ENCODE measurements at places on chromosomes 11 and 22.

DNA sequence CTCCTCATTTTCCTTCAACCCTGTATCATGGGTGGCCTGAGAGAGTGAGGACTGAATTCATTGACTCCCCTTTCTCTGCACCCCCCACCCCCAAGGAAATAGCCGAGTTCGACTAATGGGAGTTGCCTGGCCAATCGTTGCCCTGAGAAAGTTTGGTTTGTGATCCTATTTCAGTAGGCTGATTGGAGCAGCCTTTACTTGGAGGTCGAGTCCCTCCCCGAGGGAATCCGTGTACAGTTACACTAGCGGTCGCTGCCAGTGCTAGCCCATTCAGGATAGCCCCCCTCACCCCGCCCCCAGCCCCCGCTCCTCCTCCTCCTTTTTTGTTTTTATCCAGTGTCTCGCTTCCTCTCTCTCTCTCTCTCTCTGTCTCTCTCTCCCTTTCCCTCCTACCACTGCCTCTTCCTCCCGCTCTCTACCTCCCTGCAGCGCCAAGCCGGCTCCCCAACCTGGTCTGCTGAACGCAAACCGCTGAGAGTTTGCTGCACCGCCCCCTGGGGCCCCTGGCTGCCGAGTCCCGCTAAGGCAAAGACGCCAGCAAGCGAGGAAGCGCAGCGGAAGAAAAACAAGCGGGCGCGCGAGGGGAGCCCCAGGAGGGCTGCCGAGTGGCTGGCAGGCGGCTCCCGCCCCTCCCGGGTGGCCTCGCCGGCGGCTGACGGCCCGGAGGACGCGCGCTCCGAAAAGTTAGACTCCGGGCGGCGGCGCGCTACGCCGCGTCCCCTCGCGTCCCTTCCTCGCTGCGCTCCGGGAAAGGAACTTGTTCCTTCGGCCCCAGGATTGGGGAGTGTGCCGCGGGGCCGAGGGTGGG is at the start of gene GRAMD1B:
Gene GRAMD1B, plus strand, starts transcription at position 357 of the 808 bp plus-strand sequence. CDS start 524 bp downstream, outside the sequence.
- peak; percentile 46 for DNase-seq

DNA sequence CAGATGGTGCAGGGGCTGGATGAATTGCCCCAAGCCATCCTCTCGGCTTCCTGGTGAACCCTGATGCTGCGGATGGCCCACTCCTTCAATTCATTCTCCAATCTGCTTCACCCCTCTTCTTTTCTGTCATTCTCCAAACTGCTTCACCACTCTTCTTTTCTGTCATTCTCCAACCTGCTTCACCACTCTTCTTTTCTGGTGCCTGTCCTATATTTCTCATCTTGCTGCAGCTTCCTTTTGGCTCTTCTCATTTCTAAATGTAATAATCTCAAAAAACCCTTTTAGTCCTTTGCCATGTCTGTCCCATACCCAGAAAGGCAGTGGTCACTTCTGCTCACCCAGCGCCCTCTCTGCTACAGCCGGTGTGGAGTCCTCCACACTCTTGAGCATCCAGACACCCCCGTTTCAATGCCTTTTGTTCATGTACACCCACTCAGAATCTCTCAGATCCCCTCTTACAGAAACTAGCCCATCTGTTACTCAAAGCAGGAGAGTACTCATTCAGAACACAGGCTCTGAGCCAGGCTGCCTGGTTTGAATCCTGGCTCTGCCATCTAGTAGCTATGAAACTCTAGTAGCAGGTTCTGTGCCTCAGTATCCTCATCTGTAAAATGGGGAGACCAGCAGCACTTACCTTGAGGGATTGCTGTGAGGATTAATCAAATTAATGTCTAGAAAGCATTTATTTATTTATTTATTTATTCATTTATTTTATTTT is 14.9 kb downstream of the SERPIND1 start:
- no peak for DNase-seq

DNA sequence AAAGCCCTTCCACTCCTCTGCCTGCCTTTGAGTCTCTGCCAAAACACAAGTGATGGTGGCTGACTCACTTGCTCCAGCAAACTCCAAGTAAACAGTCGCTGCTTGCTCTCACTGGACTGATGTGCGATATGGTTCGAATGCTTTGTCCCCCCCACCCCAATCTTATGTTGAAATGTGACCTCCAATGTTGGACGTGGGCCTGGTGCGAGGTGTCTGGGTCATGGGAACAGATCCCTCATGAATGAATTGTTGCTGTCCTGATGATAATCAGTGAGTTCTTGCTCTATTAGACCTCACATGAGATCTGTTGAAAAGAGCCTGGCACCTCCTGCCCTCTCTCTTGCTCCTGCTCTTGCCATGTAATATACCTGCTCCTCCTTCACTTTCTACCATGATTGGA is 747.9 kb downstream of the OPCML start:
- DNase-seq = no peak

DNA sequence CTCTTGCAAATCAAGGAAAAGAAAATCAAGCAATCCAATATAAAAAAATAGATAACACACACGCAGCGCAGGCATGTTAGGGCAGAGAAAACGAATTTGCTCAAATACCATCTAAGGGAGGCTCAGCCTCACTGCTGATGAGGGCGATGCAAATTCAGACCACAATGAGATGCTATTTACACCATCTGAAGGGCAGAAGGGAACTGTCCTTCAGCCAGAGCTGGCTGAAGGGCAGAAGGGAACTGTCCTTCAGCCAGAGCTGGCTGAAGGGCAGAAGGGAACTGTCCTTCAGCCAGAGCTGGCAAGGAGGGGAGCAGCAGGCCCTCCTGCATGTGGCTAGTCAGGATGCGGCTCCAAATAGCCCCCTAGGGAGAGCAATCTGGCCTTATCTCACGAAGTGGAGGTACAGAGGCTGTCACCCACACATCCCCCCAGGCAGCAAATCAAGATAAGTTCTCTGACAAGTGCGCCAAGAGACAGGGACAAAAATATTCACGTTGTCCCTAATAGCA is 7.6 kb upstream of the SLC39A13 start:
- DNase-seq = no peak

DNA sequence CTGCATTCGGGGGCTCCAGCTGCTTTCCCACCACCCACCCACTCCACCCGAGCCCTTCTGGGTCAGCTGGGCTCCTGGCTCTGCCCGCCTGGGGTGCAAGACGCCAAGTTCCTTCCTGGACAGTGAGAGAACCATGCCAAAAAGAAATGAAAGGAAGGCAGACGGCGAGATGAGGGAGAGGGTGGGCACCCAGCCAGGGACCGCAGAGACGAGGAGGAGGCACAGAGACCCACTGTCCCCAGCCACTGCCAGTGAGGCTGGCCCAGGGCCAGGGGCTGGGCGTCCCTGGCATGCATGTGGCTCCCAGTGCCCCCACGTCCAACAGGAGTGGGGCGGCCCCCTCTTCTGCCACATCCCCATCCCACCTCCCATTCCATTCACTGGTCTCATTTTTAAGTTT is 10.8 kb upstream of the CD81 start:
- no peak for DNase-seq

DNA sequence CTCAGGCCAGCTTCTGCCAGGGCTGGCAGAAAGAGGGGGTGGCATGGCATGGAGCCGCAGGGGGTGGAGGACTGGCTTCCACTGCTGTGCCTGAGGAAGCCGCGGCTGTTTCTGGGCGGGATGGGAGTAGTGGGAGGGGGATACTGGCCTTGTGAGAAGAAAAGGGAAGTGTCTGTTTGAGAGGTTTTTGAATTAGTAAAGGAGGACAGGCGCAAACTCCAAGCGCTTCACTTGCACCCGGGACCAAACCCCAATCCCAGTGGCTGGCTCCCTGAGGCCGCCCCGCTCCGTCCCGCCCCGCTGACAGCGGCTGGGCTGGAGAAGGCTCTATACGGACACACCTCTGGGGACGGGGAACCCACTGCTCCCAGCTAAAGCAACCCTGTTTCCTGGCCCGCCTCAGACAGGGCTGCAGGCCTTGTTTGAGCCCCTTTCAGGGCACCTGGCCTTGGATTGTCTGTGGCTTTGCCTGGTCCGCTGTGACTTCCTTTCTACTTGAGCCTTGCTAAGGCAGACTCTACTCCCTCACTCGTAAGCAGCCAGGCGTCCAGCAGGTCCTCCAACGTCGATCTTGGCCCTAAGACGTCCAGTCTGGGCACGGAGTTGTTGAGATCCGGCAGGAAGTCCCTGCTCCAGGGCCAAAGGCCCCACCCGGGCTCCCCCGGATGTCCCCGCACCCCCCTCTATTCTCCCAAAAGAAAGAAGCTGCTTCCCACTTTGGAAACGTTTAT is 2.2 kb downstream of the APOA1 start:
- no peak for DNase-seq

- no peak for DNase-seq
Observed at GRCh38 chr11:83601914-83602527, 315.9 kb upstream of the CCDC90B start.

- DNase-seq = no peak
Observed at GRCh38 chr22:49956914-49957825, 3.4 kb upstream of the PIM3 start.

- no peak for DNase-seq
Observed at GRCh38 chr11:47189100-47189834, 3.0 kb upstream of the PACSIN3 start.

- DNase-seq = no peak
Observed at GRCh38 chr11:69702769-69703452, 911 bp downstream of the FGF19 start.

GRCh38 chr22:46336119-46337078 is 885 bp downstream of the TRMU start:
- no peak for DNase-seq

GRCh38 chr11:121055076-121055475 is 31.2 kb downstream of the TBCEL start:
- DNase-seq = no peak

- no peak for DNase-seq
Observed at GRCh38 chr22:35022291-35022690, 43.7 kb upstream of the ISX start.

DNA sequence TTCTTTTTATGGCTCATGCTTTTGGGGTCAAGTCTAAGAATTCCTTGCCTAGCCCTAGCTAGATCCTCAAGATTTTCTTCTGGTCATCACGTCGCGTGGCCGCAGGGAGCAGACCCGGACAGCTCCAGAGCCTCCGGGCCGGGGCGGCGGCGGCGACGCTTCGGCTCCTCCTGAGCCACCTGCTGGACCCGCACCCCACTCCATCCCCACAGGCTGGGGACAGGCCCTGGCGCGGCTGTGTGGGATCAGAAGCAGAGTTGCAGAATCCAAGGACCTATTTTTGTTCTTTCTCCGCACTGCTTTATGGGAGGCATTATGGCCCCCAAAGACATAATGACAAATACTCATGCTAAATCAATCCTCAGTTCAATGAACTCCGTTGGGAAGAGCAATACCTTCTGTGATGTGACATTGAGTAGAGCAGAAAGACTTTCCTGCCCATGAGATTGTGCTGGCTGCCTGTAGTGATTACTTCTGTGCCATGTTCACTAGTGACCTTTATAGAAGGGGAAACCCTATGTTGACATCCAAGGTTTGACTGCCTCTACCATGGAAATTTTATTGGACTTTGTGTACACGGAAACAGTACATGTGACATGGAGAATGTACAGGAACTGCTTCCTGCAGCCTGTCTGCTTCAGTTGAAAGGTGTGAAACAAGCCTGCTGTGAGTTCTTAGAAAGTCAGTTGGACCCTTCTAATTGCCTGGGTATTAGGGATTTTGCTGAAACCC is 12.4 kb upstream of the SCARF2 start:
- DNase-seq = no peak

DNA sequence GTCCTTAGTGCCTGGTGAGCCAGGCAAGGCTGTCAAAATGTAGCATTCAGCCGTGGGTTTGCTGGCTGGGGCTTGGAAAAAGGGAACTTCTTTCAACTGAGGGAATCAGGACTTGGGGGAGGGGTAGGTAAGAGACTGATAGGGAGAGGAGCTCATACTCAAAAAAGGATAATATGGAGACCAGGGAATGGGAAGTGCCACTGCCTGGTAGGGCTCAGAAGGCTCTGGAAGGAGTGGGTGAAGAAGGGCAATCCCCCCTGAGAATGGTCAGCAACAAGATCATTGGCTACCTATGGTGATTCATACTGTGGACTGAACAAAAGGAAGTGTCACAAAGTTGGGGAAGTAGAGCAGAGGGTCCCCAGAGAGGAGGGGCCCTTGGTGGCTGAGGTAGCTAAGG is 1.9 kb downstream of the CNGA4 start:
- no peak for DNase-seq

DNA sequence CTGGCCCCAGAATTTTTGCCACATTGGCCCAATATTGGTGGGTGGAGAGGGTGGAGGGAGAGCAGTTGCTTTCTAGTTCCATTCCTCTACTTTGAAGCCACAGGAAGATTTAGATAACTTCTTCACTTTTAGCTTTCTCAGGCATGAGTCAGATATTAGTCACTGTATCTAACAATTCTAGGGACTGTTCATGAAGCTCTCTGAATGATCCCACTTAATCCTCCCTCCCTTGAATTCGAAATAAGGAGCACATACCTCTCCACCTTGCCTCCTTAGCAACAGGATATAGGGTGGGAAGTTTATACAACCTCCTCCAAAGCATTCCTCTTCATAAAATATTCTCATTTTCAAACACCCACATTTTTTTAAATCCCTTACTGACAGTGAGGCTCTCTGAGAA is 13.5 kb downstream of the FSHB start:
- no peak for DNase-seq

DNA sequence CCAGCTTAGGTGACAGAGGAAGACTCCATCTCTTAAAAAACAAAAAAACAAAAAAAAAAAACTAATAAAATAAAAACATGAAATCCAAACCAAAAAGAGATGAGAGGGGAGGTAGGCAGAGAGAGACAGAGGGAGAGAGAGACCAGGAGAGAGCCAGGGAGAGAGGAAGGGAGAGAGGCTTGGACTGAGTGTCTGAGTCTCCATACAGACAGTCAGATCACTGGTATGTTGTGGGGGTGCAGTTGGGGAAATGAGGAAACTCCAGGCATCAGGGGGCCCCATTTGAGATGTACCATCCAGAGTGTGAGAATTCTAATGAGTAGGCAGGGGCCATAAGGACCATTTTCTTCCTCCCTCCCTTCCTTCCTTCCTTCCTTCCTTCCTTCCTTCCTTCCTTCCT is 53.1 kb upstream of the SEPTIN5 start:
- DNase-seq = no peak

DNA sequence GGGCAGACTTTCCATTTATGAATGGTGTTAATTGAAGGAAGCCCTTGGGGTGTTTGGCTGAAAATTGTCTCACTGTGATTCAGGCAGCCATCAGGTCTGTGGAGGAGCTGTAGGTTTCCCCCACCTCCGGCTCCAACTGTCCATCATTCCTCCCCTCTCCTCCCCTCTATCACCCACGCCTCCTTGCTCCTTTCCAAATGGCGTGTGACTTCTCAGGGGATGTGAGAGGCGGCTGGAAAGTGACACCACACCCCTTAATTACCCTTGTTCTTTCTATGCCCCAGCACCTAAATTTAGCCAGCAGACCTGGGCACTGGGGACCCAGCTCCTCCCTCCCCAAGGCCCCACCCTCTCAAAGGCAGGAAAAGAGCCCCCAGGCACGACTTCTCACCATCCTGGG is 38.1 kb upstream of the SYT7 start:
- no peak for DNase-seq

DNA sequence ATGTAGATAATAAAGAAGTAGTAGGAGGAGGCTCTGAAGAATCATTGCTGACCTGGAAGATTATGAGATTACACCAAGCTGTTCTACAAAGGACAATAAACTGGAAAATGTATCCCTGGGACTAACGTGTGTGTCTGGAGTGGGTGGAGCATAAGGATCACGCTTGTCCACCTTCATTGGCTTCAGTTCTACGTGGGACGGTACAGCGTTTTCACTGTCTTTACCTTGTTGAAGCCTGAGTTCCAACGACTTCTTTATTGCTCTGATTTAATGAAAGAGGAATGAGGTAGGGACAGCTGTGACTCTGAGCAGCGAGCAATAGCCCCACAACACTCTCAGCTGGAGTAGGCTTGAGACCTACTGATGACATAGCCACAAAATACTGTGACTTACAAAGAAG is 87.0 kb downstream of the ARHGAP42 start:
- no peak for DNase-seq

GRCh38 chr22:34902335-34902734 is 163.6 kb upstream of the ISX start:
- DNase-seq = no peak

Data from stimulated activated CD8-positive, alpha-beta memory T cell treated with anti-CD3 and anti-CD28 coated beads, Interleukin-7, amount 100 ng/mL, for 1 hour (primary cell).